ENCODE measurements at places on chromosomes 2 and 18.

GRCh38 chr18:55477499-55477859 lies 110.5 kb downstream of the TCF4 start:
- no peak for DNase-seq

- no peak for DNase-seq
Measured at GRCh38 chr18:30982285-30982992, 60.1 kb downstream of the DSC3 start.

DNA sequence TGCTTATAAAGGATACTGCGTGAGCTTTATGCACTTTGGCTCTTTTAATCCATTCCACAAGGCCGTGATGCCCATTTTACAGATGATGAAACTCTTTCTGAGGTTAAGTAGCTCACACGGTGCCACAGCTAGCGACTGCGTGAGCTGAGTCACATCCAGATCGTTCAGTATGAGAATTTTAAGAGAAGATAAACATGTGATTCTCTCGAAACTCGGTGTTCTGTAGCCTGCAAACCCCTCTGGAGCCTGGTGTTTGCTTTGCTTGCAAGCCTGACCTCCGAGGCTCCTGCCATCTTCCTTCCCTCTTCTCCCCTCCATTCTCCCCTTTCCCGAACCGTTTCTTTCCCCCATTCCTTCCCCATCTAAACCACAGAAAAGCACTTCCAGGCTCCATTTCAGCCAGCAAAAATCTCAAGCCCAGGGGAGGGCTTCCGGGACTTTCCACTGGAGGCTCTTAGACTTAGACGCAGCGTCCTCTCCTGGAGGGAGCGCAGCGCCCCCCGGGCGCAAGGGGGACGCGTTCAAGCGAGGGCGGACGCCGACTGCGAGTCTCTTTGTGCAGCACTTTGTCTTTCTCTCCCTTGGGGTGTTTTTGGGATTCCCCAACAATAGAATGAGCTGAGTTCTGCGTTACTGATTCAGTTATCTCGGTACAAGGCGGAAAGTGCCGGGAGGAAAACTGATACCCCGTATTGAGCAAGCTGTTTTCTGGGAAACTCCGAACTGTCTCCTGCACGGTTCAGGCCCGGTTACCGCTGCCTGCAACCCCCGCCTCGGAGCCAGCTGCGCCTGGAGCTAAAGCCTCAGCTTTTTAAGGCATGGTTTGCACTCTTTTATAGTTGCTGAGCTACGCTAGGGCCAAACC lies 38.0 kb downstream of the CYP1B1 start:
- DNase-seq, result no peak

GRCh38 chr2:54394392-54394791 lies 61.7 kb upstream of the SPTBN1 start:
- no peak for DNase-seq

DNA sequence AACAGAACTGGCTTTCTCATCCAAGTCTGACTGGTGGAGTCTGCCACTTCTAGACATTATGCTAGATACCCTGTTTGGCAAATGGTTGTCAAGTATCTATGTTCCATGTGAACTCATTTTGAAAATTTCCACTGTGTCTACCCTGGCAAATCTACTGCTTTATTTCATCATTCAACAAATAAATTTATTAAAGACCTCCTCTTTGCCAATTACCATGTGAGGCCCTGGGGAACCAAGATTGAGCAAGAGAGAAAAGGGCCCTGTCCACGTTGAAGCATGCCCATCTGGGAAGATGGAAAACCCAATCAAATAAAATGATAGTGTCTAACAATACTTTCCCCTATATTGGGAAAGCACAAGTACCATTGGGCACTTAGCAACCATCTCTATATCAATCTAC lies 582.4 kb downstream of the IRS1 start:
- DNase-seq, result no peak

Measured in NCI-H2029 treated with DMSO at 0.1 percent for 48 hours (cell line).